ENCODE measurements at places on chromosomes 5 and 9. TPM values are rescaled to one million over a fixed set of nuclear protein-coding genes. Genes with fewer than 3 reads are reported as not detected.

The DRD1 gene
- total RNA-seq = not detected

The SPINK6 gene
- total RNA-seq = not detected

The LRRC70 gene
- 1.4 TPM for total RNA-seq

The RABGAP1 gene
- total RNA-seq = 45.0 TPM

The FYB1 gene
- 635 TPM for total RNA-seq

The ADGRV1 gene
- not detected for total RNA-seq

The SLC34A3 gene
- 0.16 TPM for total RNA-seq

The PRRC1 gene
- total RNA-seq = 56.6 TPM

The OR1J2 gene
- total RNA-seq = 0.66 TPM

The KLHL9 gene
- 11.8 TPM for total RNA-seq

The KLF4 gene
- 1.0 TPM for total RNA-seq

The CCDC183 gene
- 3.0 TPM for total RNA-seq

The TRAF2 gene
- 29.6 TPM for total RNA-seq

The LOX gene
- not detected for total RNA-seq

The C7 gene
- total RNA-seq = not detected

The TTC23L gene
- total RNA-seq = not detected

The PLAC8L1 gene
- 0.63 TPM for total RNA-seq

The CXCL14 gene
- not detected for total RNA-seq

The DENND4C gene
- total RNA-seq = 77.3 TPM

The LIX1 gene
- not detected for total RNA-seq
